Activated T-cell treated with anti-CD3 and anti-CD28 coated beads, Interleukin-2, amount 50 U/mL, for 4 hours (primary cell): ENCODE measurements at places on chromosomes 11 and 22. TPM values are rescaled to one million over a fixed set of nuclear protein-coding genes. Genes with fewer than 3 reads are reported as not detected.

MAPK8IP2 gene
- 0.38 TPM for total RNA-seq

BCO2 gene
- total RNA-seq, result 1.1 TPM

NLRP6 gene
- 1.2 TPM for total RNA-seq

IGHMBP2 gene
- total RNA-seq, result 26.6 TPM

PTDSS2 gene
- total RNA-seq, result 25.7 TPM

MS4A4A gene
- total RNA-seq, result not detected

WT1 gene
- total RNA-seq, result 0.18 TPM

EHF gene
- 0.37 TPM for total RNA-seq

RPS6KA4 gene
- total RNA-seq, result 48.1 TPM

ARHGAP1 gene
- total RNA-seq, result 63.8 TPM

OR8D1 gene
- not detected for total RNA-seq

WNT11 gene
- not detected for total RNA-seq

CCDC157 gene
- total RNA-seq, result 3.0 TPM

KCNJ11 gene
- total RNA-seq, result 0.60 TPM

MMP13 gene
- total RNA-seq, result not detected

OR10A2 gene
- total RNA-seq, result not detected

MISFA gene
- 0.61 TPM for total RNA-seq

RANGAP1 gene
- 192 TPM for total RNA-seq

KIF18A gene
- 2.9 TPM for total RNA-seq

MOGAT2 gene
- total RNA-seq, result 0.13 TPM

TIGD3 gene
- total RNA-seq, result 0.46 TPM

ATM gene
- 21.0 TPM for total RNA-seq

MYBPC3 gene
- not detected for total RNA-seq

KCNQ1 gene
- 3.0 TPM for total RNA-seq

WBP2NL gene
- 0.30 TPM for total RNA-seq

RASGRP2 gene
- 2.6 TPM for total RNA-seq

KCNK4 gene
- total RNA-seq, result not detected

HIC2 gene
- total RNA-seq, result 8.2 TPM

TMA7B gene
- total RNA-seq, result 0.92 TPM

RELT gene
- total RNA-seq, result 36.6 TPM
